Muscle of arm (tissue), 14 donors: ENCODE measurements at places on chromosomes 3 and 15. TPM values are rescaled to one million over a fixed set of nuclear protein-coding genes. Genes with fewer than 3 reads are reported as not detected.

DNA sequence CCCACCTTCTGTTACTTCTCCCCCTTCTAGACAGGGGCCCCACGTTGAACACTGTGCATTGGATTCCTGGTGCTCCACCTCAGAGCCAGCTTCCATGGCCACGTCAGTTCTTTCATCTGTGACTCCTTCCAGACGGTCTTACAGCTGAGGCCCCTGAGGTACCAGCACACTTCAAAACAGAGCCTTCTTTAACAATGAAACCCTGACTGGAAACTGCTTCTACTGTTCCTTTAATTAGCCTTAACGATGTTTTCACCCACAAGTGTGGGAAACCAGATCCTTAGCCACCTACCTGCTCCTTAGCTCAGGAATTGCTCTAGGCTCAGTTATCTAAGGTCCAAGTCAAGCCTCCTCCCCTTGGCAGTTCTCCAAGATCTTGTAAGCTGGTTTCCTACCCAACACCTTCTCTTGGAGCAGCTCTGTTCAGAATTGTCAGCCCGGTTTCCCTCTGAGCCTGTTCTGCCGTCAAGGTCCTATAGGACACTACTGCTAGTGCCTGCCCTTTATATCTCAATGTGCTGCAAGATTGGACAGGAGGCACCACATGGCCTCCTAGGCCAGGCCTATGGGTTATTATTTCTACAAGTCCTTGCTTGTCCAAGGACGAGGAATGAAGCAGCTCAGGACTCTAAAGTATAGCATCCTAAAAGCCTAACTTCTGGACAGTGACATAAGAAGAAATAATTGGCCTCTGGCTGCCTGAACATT, 80.7 kb downstream of the FMN1 start:
- DNase-seq, result no peak

DNA sequence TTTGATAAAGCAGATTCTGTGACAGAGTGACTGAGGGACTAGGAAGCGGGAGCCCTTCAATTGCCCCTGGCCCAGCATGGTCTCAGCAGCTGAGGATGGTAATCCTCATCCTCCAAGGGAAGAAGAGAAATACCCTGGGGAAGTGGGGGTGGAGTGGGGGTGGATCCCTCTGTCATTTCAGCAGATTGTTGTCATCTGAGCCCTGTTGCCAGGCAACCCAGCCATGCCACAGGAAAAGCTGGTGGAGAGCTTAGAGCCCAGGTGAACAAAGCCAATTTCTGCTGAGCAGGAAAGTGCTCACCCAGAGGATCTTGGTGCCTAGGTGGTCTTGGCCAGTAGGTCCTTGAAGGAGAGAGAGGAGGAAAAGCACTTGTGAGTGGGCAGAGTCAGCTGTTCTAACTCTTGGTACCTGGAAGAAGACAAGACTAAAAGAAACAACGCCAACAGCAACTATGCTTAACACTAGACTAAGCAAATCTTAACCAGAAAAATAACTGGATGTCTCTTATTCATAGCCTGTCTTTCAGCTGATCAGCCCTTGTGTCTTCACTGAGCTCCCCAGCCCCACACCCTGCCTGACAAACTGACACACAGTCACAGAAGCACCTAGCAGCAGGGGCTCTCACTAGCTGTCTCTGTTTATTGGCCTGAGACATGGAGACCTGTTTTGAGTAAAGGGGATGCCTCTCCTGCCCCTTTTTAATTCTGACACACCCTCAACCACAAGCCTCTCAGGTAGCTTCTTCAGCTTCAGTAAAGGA, 40.1 kb upstream of the DCLK3 start:
- no peak for DNase-seq

The SLC9C1 gene
- 0.21 TPM for polyA plus RNA-seq

GRCh38 chr3:126475413-126476114, at the start of gene ZXDC:
Gene ZXDC, minus strand, starts transcription at chr3:126475891. Its CDS starts 26 bp downstream, at chr3:126475865.
- DNase-seq, result peak; percentile 93

DNA sequence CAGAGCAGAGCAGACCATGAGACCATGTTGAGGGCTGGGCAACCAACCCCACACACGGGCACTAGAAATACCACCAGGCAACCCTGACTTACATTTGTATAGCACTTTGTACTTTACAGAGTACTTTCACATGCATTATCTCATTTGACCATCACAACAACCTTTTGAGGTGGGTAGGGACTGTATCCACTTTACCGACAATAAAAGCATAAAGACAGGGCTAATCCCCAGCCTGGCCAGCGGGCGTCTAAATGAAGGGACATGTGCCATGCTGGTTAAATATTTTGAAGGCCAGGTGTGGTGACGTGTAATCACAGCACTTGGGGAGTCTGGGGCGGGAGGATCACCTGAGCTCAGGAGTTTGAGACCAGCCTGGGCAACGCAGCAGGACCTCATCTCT, 23.6 kb downstream of the RASGRP1 start:
- no peak for DNase-seq

The B3GNT5 gene
- 14.6 TPM for polyA plus RNA-seq

The CPNE9 gene
- not detected for polyA plus RNA-seq

DNA sequence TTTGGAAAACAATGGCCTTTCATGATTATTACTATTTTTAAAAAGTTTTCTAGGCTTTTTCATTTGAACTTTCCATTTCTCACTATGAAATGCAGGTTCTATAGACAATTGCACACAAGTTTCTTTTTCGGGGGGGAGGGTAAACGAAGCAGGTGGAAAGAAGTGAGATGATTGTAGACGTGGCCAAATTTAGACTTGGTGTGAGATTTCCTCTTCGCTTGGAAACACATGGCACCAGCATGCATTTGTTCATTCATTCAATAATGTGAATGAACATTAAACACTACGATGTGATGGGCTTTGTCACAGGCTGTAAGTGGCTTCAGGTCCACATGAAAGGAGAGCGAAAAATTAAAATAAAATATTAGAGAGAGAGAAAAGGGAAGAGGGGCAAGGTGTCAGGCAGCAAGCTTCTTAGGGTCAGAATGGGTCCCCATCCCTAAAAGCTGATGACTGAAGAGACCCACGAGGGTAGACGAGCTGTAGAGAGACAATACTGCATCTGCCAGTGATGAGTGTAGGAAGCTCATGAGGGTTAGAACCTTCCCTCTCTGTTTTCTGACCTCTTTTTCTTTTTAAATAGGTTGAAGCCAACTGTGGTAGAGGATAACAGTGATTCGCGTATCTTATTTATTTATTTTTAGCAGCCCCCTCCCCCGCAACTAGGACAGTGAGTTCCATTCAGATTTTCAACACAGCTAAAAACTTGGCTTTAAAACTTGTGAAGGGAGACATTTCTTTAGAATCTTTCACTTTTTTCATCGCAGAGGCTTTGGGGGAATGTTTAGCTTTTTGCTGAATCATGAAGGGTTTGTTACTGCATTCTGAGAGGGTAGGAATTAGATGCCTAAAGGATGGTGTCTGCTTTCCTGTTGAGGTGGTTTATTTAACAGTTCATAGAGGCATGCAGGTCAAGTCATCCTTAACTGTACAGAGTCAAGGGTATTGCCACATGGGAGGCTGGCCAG, 36.2 kb downstream of the GAP43 start:
- no peak for DNase-seq

The ALG3 gene
- polyA plus RNA-seq, result 19.4 TPM

The ZIC4 gene
- polyA plus RNA-seq, result 12.3 TPM

The ARPP21 gene
- polyA plus RNA-seq, result 269 TPM

DNA sequence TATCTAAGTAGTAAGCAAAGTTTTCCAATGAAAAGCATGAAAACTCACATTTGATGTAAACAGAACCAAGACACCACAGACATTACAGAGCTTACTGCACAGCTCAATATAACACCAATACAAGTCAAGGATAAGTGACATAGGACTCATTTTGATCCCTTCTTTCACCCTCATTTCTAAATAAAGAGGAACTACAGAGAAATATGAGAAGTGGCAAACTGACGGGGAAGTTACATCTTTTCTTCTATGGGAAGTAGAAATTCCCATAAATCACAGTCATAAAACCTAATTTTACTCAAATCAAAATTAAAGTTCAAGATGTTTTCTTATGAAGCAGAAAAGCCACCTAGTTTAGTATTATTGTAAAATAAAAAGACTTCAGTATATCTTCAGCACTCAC, 3.8 kb downstream of the ATG3 start:
- no peak for DNase-seq

DNA sequence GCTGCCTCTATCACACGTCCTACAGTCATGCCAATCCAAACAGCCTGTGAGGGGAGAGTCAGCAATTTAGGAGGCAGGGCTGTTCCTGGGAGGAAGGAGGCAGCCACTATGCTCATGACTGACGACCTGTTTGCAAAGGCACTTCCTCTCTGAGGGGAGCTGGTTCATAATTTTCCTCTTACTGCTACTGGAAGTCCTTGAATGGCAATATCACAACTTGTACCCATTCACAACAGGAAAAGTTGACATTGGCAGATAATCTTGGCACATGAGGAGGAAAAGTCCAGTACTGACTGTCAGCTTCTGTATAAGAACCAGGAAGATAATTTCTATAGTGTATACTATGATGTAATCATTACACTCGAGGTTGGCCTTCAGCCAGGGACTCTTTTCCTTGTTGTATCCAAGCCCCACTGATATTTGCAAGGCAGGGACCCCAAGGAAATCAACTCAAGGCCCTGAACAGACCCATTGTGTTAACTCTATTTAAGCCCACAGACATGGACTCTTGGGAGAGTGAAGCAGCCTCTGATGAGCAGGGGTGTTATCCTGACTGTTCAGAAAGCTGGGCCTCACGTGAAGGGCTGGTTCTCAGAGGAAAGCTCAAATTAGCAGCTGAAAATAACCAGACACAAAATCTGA, 267.3 kb upstream of the ADAMTS9 start:
- DNase-seq, result peak; percentile 57

DNA sequence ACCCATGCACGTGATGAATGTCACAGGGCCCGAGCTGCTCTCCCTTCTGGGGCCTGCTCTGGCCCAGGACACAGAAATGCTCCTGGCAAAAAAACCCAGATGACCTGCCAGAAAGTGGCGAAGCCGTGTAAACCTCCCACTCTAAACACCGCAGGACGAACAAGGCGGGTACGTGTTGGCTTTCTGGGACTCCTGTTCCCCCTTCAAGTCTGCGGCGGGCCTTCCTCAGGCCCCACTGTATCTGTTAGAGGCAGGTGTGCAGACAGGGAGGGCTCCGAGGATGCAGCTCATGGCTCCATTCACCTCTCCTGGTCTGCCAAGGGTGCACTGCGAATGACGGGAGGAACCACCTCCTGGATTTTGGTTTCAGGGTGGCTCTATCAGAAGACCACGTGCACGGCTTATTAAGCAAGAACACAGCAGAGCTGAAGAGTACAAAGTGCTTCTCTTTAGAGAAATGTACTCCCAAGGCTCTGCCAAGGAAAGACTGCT, 173.8 kb downstream of the ADAMTS17 start:
- DNase-seq, result no peak

DNA sequence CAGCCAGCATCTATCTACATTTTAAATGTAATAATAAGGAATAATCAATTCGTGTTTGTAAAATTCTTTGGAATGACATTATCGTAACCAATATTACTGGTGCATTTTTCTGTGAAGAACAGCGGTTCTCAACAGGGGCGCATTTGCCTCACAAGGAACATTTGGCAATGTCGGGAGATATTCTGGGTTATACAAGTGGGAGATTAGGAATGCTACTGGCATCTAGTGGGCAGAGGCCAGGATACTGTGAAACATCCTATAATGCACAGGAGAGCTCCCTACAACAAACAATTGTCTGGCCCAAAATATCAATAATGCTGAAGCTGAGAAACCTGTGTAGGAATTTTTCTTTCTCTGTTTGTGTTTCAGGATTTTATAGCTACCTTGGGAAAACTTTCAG, 25.0 kb downstream of the ACP3 start:
- DNase-seq, result no peak

GRCh38 chr3:17411157-17411877, 331.1 kb downstream of the TBC1D5 start:
- DNase-seq, result no peak

The EPHA3 gene
- 17.4 TPM for polyA plus RNA-seq

DNA sequence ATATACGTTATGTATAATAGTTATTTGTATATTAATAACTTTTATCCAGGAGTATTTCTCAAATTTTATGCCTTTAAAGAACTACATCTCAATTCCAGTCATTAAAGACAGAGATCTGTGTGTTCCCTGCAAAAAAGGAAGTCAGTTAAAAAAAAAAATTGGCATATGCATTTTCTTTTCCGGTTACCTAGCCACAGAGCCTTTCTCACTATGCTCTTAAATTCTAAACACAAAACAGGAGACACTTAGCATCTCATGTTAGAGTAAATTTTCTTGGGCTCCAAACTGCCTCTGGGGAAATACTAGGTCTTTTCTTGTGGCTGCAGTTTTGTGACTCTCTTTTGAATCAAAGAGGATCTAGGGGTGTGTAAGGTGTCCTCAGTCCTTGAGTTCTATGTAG, 105.9 kb downstream of the KCNH8 start:
- no peak for DNase-seq

DNA sequence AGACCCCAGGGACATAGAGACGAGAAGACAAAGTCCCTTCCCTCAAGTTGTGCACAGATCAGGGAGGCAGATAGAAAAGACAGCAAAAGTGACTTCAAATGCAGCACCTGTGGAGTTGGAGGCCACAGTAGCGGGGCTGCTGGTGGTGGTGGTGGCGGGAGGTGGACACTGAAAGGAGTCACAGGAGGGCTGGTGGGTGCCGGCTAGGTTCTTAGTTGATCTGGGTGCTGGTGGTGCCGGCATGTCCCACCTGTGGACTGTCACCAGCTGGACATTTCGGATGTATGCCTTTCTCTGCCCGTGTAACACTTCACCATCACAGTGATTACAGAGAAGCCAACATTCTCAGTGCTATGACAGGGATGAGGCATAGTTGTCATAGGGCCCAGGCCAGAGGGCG, 49.2 kb upstream of the MTMR10 start:
- no peak for DNase-seq

- DNase-seq, result no peak
Measured at GRCh38 chr3:15681668-15682067, 80.1 kb downstream of the BTD start.

- peak; percentile 45 for DNase-seq
Measured at GRCh38 chr3:178295292-178295912, 240.8 kb upstream of the KCNMB2 start.

DNA sequence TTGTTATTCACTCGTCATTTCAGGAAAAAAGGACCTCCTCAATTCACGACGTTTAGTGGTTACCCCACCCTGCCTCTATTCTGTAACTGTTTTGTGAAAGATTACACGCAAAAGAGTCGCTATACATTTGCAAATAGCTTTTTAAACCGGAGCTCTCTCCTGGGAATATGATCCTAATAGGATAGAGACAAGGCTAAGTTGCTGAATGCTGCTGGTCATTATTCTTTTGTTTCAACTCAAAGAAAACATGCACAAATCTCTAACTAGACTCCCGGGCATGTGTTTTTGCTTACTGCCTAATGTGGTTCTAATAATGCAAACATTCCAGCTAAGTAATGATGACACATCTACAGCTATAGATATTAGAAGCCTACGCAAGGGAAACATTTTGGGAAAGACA, 214.6 kb upstream of the MDFIC2 start:
- no peak for DNase-seq

GRCh38 chr15:50879016-50879617, 29.4 kb upstream of the AP4E1 start:
- no peak for DNase-seq

- no peak for DNase-seq
Measured at GRCh38 chr3:115706311-115706829, 83.1 kb downstream of the GAP43 start.

The CCDC13 gene
- polyA plus RNA-seq, result 0.33 TPM

DNA sequence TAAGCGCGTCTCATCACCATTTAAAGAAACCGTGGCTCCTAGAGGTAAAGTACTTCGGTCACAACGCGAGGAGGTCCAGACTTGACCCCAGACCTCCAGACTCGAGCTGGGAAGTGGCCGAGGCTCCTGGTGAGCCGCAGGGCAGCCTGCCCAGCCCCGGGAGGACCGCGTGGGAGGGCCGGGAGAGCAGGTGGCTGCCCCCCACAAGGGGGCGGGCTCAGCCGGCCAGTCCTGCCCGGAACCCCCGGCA, at the start of gene SLC27A2:
Gene SLC27A2 (plus strand): TSS at position 228 of the 250 bp plus-strand sequence. CDS start 232 bp downstream, outside the sequence.
- DNase-seq, result peak; percentile 1

- peak; percentile 43 for DNase-seq
Measured at GRCh38 chr15:31128919-31129768, 27.6 kb upstream of the TRPM1 start.
